ENCODE measurements at places on chromosomes 6 and 20.

DNA sequence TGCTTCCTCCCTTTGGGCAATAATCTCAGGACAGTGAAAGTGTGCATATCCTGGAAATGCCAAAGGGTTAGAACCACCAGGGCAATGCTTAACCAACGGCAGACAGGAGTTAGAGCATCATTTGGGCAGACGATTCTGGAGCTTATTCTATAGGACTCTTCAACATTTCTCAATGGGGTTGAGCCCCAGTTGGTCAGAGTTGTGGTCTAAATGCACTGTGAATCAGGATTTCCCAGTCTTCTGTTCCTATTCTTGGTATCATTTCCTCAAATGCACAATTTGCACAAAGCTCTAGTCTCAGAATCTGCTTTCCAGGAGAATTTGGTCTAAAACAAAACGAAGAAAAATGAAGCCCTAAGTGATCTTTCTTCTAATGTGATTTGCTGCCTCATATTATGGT is 389.6 kb upstream of the JAG1 start:
- no peak for DNase-seq

- DNase-seq: no peak
These were observed 14.5 kb downstream of the BCL2L1 start for GRCh38 chr20:31707994-31708735.

GRCh38 chr6:78476561-78476960 is 390.8 kb upstream of the IRAK1BP1 start:
- DNase-seq: no peak

- DNase-seq: no peak
These were observed 18.3 kb downstream of the MARCKS start for GRCh38 chr6:113875470-113875869.
